CD4-positive, alpha-beta T cell treated with Interferon gamma for 1 hour (primary cell): ENCODE measurements at places on chromosomes 11 and 22.

DNA sequence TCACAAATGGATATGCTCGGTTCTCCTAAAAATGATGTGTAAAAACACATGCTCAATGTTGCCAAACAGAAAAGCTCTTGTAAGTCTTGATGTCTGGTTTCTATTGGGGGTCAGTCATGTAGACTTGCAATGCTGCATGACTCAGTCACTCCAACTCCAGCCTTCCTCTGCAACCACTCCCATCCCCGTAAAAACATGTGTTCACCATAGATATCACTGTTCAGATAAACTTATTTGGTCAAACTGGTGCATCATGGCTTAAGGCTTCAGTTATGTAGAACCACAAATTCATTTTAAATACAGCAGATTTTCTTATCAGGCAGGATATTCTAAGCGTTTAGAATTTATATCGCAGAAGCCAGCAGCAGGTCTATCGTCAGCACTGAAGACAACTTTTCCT, 298.4 kb upstream of the LUZP2 start:
- no peak for DNase-seq

DNA sequence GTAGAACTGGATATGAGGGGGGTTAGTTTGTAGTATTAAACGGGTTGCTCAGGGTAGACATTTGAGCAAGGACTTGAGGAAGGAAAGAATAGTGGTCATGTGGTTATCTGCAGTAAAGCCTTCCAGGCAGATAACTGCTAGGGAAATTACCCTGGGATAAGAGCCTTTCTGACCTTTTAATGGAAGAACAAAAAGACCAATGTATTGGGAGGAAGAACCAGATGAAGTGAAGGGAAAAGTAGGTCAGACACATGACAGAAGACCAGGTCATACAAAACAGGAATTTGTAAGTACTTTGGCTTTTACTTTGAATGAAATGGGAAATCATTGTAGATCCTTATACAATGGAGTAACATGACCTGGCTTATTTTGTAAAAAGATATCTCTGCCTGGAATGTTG, 241.9 kb upstream of the CTSC start:
- DNase-seq = no peak

- no peak for DNase-seq
Measured at GRCh38 chr11:120137611-120138521, at the start of gene TRIM29. TSS of gene TRIM29 (minus strand) at chr11:120138113. CDS start at chr11:120138031, 82 bp downstream.

- DNase-seq = no peak
Measured at GRCh38 chr11:75467881-75468280, 34.9 kb upstream of the KLHL35 start.

DNA sequence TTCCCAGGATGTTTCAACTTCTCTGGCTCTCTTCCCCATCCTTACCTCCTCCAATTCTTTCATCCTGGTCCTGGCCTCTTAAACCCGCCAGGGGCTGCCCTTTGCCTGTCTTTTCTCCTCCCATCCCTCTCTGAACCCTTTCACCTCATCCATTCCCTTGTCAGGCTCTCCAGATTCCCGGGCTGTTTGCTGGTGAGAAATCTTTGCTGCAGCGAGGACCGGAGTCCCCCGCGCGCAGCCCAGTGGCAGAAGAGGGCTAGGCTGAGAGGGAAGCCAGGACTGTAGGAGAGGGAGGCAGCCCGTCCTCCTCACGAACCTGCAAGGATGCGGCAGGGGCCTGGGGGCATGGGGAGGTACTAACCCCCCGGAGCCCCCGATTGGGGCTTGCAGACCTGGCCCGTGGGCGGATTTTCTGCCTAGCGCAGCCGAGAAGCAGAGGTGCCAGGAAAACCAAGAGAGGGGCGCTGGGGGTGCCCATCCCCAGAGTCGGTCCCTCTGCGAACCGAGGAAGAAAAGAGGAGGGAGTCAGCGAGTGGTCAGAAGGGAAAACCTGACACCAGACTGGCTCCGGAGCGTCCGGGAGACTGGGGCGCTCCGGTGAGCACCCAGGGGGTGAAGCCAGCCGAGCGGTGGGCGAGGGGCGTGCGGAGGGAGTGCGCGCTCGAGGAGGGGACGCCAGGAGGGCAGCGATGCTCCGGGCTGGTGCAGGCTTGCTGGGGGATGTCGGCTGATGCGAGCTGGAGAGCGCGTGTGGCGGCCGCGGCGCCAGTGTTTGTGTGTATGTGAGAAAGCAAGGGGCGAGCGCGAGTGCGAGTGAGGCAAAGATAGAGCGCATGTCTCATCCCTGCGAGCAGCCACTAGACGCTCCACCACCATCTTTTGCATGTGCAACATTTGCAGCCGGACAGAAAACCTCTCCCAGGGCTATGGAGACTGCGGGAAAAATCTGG, at the start of gene GRIA4:
GRIA4 (plus strand) TSS at position 242 of the 950 bp plus-strand sequence. CDS start 925 bp downstream, outside the sequence.
- no peak for DNase-seq

GRCh38 chr11:129881570-129882170, 13.7 kb downstream of the NFRKB start:
- peak; percentile 26 for DNase-seq

GRCh38 chr22:44638971-44639760, 62.8 kb upstream of the PRR5 start:
- no peak for DNase-seq

DNA sequence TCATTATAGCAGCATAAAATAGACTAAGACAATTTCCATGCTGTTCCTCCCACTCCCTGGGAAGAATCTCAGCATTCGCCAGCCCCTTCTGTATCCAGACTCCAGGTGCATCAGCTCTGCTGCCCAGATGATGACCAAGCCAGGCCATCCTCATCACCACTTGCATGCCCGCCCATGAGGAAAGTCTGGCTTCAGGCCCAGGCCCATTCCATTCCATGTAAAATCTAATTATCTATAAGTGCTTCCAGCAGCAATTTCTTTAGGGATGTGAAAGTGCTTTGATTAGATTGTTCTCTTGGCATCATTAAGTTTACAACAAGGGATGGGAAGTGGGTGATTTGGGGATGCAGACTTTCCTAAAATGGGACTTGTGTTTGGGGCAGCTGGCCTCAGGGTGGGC, 100.3 kb downstream of the INSC start:
- DNase-seq = no peak

DNA sequence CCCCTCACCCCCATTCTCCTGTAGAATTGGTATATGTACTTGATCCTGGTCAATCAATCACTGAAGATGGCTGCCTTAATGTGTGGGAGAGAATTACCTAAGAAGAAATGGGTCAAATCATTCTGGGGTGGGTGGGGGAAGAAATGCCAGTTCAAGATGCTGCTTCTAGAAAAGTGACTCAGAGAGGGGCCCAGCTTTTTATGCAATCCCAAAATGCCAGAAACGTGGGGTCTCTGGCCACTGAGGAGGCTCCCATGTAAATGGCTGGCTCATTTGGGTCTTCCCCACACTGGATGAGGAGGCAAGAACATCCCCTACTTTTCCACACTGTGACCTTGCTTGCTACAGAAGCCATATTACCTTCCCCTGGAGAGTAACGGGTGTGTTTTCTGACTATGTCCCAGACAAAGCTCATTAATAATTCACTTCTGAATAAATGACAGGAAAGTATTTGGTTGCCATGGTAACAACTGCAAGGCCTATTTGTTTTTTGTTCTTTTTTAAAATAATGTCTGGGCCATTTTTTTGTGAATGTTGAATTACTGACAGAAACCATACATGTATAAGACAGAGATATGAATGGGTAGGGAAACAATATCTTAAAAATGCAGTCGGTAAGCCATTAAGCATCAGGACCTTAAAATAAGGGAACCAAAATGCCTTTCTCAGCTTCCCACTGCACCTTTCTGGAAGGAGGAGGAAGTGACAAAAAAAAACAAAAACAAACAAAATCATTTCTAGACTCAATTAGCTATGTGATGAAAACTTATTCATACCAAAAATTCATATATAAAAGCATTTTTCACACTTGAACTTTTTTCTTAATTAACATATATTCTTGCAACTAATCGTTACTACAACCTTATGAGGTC, 32.0 kb downstream of the SLC1A2 start:
- DNase-seq = no peak
